Liver (tissue), 10 donors: ENCODE measurements at places on chromosomes 11 and 22.

GRCh38 chr11:112058103-112058502 lies 15.7 kb downstream of the PIH1D2 start:
- peaks cover 8% of the 10 kb centered on the region for H3K36me3 ChIP-seq
- H3K4me1 ChIP-seq = no peaks in the 10 kb centered on the region
- no peak overlapping the region for H3K4me3 ChIP-seq
- H3K27ac ChIP-seq = no peak overlapping the region
- no peaks in the 10 kb centered on the region for H3K27me3 ChIP-seq

- H3K4me3 ChIP-seq = no peak overlapping the region
- DNase-seq = no peak
- H3K4me1 ChIP-seq = no peaks in the 10 kb centered on the region
- no peaks in the 10 kb centered on the region for H3K36me3 ChIP-seq
- H3K27ac ChIP-seq = no peak overlapping the region
These were observed 15.9 kb downstream of the TSPAN18 start for GRCh38 chr11:44742508-44743246.

DNA sequence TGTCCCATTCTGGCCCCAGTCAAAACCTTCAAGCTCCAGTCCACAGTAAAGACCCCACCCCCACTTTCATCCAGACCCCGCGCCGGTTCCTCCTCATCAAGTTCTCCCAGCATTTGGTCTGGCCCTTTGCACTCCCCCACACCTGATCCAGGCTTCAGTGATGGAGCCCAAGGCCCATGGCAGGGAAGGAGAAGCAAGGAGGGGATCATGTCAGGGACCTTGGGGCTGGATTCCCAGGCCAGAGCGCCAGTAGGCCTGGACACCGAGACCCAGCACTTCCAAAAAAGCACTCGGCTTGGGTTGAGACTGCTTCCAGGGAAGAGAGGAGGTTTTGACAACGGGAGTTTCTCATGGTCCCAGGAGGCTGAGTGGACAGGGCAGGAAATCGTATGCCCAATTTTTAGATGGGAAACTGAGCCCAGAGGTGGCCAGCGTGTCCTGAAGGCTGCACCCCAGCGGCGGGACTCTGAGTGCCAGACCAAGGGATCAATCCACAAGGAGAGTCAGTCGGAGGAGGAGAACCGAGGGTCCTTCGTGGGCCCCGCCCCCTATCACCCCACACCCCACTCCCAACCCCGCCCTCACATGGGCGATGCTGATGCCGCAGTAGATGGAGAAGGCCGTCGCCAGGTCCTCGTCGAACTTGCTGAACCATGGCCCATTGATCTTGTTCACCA lies 90.5 kb downstream of the PDE2A start:
- no peak overlapping the region for H3K4me3 ChIP-seq
- H3K27me3 ChIP-seq = no peaks in the 10 kb centered on the region
- no peaks in the 10 kb centered on the region for H3K4me1 ChIP-seq
- H3K27ac ChIP-seq = no peak overlapping the region
- H3K36me3 ChIP-seq = no peaks in the 10 kb centered on the region

GRCh38 chr22:31075961-31076360 lies 5.2 kb upstream of the SMTN start:
- DNase-seq = no peak
- H3K27me3 ChIP-seq = no peaks in the 10 kb centered on the region

- peaks cover 19% of the 10 kb centered on the region for H3K4me1 ChIP-seq
- no peak for DNase-seq
- no peak overlapping the region for H3K27ac ChIP-seq
These were observed 5.4 kb downstream of the SLC25A45 start for GRCh38 chr11:65377036-65377435.

DNA sequence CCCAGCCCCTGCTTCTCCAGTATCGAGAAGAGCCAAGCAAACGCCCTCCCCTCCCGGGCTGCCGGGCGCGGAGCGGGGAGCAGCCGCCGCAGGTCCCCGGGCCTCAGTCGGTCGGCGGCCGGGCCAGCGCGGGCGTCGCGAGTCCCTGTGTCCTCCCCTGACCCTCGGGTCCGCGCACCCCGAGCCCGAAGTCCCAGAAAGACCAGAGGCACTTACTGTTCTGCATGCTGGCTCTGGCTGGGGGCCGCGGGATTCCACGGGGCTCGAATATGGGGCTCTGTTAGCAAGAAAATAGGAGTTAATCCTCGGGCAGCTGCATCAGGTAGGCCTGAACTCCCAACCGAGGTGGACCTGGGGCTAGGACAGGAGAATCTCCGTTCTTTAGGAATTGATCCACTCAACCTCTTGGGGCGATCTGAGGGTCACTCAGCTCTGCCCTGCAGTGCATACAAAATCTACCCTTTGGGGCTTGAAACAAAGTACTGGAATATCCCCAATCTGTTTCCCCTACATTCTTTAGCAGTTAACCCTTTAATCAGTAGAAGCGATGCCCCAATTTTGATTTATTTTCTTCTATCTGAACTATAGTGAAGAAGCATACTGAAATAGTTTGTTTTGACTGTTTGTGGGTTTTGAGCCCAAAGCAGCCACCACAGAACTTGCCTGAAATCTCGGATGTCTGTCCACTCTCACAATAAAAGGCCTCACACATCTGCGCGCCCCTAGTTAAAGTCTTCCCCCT lies 4.8 kb downstream of the PAX6 start:
- peaks cover 47% of the 10 kb centered on the region for H3K27me3 ChIP-seq
- H3K36me3 ChIP-seq = no peaks in the 10 kb centered on the region
- no peak overlapping the region for H3K27ac ChIP-seq
- H3K4me1 ChIP-seq = peaks cover 20% of the 10 kb centered on the region

DNA sequence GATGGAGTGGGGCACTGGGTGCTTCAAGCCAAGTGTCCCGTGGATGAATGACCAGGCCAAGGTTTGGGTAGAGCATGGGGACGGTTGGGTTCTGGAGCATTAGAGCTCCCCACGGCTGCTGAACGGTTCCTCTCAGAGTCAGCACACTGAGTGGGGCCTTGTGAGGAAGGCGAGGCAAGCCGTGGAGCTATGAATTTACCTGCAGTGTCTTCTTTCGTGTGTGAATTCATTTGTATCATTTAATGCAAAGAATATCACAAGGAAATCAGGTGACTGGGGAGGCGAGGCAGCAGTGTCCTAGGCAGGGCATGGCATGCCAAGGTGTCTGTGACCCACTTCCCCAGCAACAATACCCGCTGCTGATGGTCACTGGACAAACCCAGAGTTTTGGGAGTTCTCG lies 343.5 kb upstream of the B3GAT1 start:
- H3K4me3 ChIP-seq = no peak overlapping the region
- no peak for DNase-seq
- no peaks in the 10 kb centered on the region for H3K27me3 ChIP-seq
- no peak overlapping the region for H3K27ac ChIP-seq

DNA sequence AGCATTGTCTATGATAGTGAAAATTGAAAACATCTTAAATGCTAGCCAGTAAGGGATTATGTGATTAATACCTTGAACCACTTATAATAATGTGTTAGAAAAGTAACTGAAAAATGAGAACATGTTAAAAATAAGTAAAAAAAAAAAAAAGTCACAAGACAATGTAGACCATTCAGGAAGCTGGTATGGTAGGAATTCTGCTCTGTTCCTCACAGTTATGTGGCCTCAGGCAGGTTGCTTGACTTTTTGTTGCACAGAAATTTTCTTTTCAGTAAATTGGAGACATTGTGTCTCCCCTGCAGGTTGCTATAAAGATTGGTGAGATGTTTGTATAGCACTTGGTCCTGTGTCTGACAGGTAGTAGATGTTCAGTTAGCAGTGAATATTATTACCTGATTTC lies 17.3 kb upstream of the PLET1 start:
- H3K4me1 ChIP-seq = no peaks in the 10 kb centered on the region
- no peak for DNase-seq
- no peaks in the 10 kb centered on the region for H3K36me3 ChIP-seq
- no peaks in the 10 kb centered on the region for H3K27me3 ChIP-seq
